ENCODE measurements at places on chromosomes 3 and 15. TPM values are rescaled to one million over a fixed set of nuclear protein-coding genes. Genes with fewer than 3 reads are reported as not detected.

PLA2G4D gene
- total RNA-seq = not detected

BNC1 gene
- 5.4 TPM for total RNA-seq

ADGRG7 gene
- total RNA-seq = not detected

CORO2B gene
- total RNA-seq = 6.0 TPM

LCMT2 gene
- 8.6 TPM for total RNA-seq

CLDN1 gene
- 9.0 TPM for total RNA-seq

MRPL47 gene
- 40.9 TPM for total RNA-seq

MYZAP gene
- 491 TPM for total RNA-seq

CCR3 gene
- total RNA-seq = not detected

DNAH12 gene
- 0.08 TPM for total RNA-seq

NR2F2 gene
- total RNA-seq = 25.0 TPM

LRRC2 gene
- 29.7 TPM for total RNA-seq

Data from right atrium auricular region (tissue), 2 donors.